ENCODE measurements at places on chromosomes 5 and 9. TPM values are rescaled to one million over a fixed set of nuclear protein-coding genes. Genes with fewer than 3 reads are reported as not detected.

DNA sequence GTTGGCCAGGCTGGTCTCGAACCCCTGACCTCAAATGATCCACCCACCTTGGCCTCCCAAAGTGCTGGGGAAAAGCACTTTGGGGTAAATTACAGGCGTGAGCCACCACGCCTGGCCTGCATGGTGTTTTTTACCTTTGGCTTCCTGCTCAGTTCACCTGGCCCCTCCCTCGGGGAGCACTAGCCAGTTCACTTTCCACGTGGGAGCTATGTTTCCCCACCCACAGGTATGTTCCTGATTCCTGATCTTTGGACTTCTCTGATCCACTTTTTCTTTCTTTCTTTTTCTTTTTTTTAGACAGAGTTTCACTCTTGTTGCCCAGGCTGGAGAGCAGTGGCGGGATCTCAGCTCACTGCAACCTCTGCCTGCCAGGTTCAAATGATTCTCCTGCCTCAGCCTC, 15.8 kb downstream of the DAB2IP start:
- DNase-seq, result no peak

- no peak for DNase-seq
These were observed 16.4 kb downstream of the MED27 start for GRCh38 chr9:132063281-132063680.

GRCh38 chr5:159215886-159216285, 6.5 kb upstream of the RNF145 start:
- no peak for DNase-seq

- DNase-seq, result no peak
These were observed 43.7 kb downstream of the CDH6 start for GRCh38 chr5:31237174-31237573.

The IL9 gene
- total RNA-seq, result not detected

The TXNDC8 gene
- total RNA-seq, result not detected

- DNase-seq, result no peak
These were observed 69.8 kb downstream of the ASTN2 start for GRCh38 chr9:117344892-117345660.

- DNase-seq, result no peak
These were observed 18.9 kb downstream of the SLCO4C1 start for GRCh38 chr5:102277144-102277543.

- no peak for DNase-seq
These were observed 9.2 kb upstream of the RARS1 start for GRCh38 chr5:168477060-168477459.

The PCDHB11 gene
- not detected for total RNA-seq

The SYNPO gene
- total RNA-seq, result 0.83 TPM

- DNase-seq, result no peak
These were observed 23.7 kb upstream of the ADAMTS2 start for GRCh38 chr5:179368806-179369529.

The LCP2 gene
- total RNA-seq, result 299 TPM

The STPG3 gene
- not detected for total RNA-seq

The PCDHGB1 gene
- total RNA-seq, result 0.19 TPM

DNA sequence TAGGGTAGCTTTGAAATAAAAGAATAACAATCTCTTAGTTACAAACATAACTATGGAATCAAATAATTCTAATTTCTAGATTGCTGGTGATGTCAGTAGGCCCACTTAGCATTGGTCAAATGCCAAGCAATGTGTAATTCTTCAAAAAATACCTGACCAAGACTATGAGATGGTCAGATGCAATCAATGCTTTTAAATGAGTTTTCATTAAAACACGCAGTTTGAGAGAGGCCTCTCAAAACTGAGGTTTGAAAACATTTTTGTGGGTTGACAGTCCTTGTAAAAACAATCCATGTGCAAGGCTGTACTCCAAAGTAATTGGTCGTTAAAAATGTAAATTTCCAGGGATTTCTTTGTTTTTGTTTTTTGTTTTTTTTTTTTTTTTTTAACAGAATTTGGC, 1.2 kb upstream of the RLN2 start:
- no peak for DNase-seq

GRCh38 chr5:17178373-17178675, 39.1 kb upstream of the BASP1 start:
- DNase-seq, result no peak

The F2R gene
- total RNA-seq, result 1.2 TPM

- no peak for DNase-seq
These were observed 100.0 kb upstream of the PLCXD3 start for GRCh38 chr5:41610386-41610785.

The HCN1 gene
- total RNA-seq, result not detected

DNA sequence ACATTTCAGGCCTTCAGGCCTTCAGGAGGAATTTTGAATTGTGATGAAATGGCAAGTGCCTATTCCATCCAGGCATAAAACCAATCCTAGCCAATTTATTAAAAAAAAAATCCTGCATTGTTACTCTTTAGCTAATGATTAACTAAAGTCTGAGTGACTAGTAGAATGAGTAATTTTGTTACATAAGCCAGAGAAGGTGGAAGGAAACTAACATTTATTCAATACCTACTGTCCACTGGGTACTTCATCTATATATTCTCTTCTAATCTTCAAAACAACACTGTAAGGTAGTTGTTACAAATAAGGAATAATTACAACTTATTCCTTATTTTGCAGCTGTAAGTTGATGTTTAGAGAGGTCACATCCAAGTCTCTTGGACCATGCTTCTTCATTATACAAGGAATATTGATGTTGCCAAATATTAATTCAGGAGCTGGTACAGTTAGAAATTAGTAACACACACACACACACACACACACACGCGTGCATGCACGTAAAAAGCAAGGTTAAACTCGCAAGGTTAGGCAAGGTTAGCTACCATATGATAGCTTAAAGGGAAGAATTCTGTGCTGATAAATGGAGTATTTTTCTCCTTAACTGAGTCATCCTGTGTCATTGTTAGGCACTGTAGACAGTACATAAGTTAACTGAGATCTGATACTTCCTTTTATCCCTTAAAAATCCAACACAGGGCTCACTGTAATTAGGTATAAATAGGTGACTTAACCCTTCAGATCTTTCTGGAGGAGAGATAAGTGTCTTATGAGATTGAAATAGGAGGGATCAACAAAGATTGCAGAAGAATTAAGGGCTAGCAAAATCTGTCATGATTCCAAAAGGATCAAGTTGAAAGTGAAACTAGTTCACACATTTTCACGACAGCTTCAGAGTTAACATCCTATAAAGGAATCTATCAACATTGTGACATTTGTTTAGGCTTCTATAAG, 596.9 kb downstream of the PDE4D start:
- no peak for DNase-seq

GRCh38 chr9:118088090-118088489, 383.9 kb downstream of the TLR4 start:
- DNase-seq, result no peak

GRCh38 chr5:168092209-168093185, 198.9 kb upstream of the WWC1 start:
- DNase-seq, result no peak
